Tibial nerve (tissue), 4 donors: ENCODE measurements at places on chromosomes 7 and 10. TPM values are rescaled to one million over a fixed set of nuclear protein-coding genes. Genes with fewer than 3 reads are reported as not detected.

Gene LIPK
- total RNA-seq, result not detected

Gene DNA2
- 3.0 TPM for total RNA-seq

Gene OGA
- total RNA-seq, result 207 TPM

Gene VSIR
- 133 TPM for total RNA-seq

Gene SRRM3
- total RNA-seq, result 2.7 TPM

Gene DPYSL4
- total RNA-seq, result 0.60 TPM
